ENCODE measurements at places on chromosomes 1 and 21.
A peak's percentile ranks its signal among the peaks of the same experiment; 100 is the strongest.

- DNase-seq = peak; percentile 89
These were observed 54.6 kb upstream of the SYT14 start for GRCh38 chr1:209883341-209883971.

GRCh38 chr1:228420968-228421826 is 4.5 kb upstream of the TRIM17 start:
- DNase-seq = no peak

DNA sequence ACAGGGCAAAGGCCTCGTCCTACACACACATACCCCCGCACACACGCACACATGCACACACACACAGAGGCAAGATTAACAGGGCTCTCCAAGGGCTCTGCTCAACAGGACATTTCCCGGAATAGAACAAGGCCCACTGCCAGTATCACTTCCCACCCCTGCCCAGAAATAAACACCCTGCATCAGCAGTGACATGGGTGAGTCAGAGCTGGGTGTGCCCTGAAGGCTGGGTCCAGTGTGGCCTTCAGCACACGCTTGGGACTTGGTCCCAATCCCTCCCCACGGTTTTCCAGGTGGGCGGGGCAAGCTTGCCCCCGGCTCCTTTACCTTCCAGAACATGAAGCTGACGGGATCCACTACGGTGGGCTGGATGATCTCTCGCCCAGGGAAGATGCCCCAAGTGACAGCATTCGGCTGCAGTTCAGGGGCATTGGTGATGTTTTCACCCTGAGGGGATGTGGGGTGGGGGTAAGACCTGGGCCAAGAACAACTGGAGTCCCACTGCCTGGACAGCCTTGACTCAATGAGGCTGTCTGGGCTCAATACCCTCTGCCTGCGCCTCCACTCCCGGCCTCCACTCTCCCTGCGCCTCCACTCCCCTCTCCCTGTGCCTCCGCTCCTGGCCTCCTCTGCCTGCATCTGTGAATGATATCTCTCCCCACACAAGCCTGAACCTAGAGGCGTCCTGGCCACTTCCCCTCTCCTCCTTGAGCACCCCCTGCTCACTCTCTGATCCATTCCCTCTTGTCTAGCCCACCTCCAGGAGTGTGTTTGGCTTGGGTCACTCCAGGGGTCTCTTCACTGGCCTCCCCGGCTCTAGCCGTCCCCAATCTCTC is 14.7 kb downstream of the MTHFR start:
- no peak for DNase-seq

DNA sequence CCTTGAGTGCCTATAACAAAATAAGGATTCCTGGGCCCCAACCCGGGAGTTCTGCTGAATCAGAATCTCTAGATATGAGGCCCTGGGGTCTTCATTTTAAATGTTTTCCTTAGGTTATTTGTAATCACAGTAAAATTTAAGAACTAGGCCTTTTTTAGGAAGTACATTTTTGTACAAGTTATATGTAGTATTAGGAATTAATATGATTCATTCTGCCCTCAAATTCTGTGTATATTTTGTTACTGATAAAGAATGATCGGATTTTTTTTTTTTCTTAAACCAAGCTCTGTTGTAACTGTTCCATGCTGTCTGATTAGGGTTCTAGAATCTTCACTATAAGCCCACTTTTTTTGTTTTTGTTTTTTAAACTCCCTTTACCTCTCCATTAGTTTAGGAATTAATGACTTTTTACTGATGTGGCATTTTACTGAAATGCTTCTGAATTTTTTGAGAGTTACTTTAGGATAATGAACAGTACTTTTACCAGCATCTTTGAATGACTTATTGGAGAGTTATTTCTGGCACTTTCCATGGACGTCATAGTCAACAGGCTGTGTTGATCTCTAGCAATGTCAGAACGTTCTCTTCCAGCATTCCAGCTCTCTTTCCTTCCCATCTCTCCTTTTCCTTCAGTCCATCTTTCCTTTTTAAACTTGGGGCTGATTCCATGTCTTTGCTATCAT is 48.3 kb downstream of the CLIC4 start:
- no peak for DNase-seq

GRCh38 chr1:107413546-107413945 is 272.7 kb downstream of the NTNG1 start:
- no peak for DNase-seq

- DNase-seq = no peak
These were observed 136.6 kb upstream of the VANGL1 start for GRCh38 chr1:115505148-115505571.

DNA sequence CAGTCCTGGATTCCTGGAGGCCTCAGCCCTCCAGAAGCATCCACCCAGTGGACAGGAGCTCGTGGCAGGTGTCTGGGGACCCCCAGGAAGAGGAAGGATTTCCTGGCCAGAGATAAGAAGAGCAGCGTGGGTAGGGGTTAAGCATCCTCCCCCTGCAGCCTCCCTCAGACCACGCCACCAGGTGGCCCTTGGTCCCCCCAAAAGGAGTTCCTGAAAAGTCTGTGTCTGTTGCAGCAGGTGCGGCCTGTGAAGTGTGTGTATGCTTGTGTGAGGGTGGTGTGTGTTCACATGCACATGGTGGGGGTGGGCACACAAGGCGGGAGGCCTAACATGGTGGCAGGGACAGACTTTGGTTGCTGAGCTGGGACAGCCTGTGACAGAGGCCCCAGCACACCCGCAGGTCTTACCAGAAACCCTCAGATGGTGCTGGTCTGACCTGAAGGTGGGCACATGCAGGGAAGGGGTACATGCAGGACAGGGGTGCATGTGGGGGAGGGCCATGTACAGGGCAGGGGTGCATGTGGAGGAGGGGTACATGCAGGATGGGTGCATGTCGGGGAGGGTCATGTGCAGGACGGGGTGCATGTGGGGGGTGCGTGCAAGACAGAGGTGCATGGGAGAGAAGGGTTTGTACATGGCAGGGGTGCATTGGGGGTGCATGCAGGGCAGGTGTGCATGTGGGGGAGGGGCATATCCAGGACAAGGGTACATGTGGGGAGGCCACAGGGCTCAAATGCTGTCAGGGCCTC is 18.2 kb upstream of the RUNX3 start:
- no peak for DNase-seq

DNA sequence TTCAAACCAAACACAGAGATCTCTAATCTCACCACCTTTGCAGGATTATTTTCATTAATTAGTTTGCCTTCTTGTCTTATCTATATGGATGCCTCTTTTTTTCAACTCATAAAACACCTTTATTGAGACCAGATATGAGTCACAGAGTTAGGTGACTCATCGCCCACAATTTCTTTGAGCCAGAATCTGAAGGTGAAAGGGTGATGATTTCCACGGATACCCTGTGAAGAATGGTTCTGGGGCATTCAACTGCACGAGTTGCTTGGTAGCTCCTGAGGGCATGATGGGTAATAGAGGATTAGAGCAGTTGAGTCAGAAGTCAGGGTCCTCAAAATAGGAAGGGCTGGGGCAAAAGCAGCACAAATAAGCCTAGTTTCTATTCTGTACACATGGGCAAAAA is 128.2 kb downstream of the TBX19 start:
- peak; percentile 88 for DNase-seq

- no peak for DNase-seq
These were observed 1.9 kb downstream of the MTFR1L start for GRCh38 chr1:25821630-25822091.

- no peak for DNase-seq
These were observed 327.8 kb downstream of the PAPPA2 start for GRCh38 chr1:176790786-176791185.

GRCh38 chr1:10237157-10237539 is 26.8 kb downstream of the KIF1B start:
- DNase-seq = no peak

GRCh38 chr1:86052948-86053698 is 103.4 kb downstream of the COL24A1 start:
- DNase-seq = no peak

- no peak for DNase-seq
These were observed 50.2 kb downstream of the LAMC2 start for GRCh38 chr1:183236158-183236725.

DNA sequence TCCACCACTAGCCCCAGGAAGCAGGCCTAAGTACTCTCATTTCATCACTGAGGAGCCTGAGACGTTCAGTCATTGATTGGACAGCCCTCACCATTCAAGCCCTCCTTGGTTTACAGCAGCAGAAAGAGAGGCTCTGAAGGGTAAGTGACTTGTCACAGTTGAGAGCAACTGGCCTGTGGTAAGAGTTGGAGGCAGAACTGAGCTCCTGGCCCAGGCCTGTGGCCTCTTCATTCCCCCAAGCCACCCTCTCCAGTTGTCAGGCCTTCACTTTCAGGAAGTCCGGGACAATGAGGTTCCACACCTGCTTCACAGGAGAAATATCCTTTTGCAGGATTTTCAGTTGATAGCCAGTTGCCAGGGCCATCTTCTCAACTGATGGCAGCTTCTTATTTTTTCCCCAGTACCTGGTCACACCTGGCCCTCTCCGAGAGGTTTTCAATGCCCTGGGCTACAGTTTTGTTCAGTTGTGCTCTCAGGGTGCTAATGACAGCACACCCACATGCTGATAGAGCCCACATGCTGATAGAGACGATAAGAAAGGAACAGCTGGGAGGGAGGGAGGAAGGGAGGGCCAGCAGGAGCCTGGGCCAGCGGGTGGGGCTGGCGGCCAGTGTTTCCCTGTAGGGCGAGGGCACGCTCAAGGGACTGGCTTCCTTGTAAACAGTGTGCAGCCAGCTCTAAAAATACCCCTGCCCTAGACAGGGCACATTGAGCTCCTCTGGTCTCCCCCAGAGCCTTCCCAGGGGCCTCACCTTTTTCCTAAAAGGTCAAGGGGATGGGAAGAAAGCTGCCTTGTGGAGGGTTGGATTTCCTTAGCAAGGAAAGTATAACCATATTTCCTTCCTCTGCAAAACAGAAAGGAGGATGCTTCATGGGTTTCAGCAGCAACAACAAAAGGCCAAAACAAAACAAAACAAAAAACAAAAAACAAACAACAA is 112.7 kb upstream of the JUN start:
- no peak for DNase-seq

DNA sequence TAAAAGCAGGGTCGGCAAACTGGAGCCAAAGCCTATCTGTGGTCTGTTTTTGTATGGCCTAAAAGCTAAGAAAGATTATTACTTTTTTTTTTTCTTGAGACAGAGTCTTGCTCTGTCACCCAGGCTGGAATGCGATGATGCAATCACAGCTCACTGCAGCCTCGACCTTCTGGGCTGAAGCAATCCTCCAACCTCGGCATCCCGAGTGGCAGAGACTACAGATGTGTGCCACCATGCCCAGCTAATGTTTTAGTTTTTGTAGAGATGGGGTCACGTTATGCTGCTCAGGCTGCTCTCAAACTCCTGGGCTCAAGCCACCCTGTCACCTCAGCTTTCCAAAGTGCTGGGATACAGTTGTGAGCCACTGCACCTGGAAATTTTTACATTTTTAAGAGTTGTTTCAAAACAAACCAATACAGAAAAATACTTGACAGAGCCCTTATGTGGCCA is 6.5 kb upstream of the GLRX2 start:
- peak; percentile 51 for DNase-seq

GRCh38 chr21:38709876-38710275 is 95.9 kb upstream of the ETS2 start:
- no peak for DNase-seq

GRCh38 chr21:43207868-43208267 is 39.1 kb downstream of the CRYAA start:
- DNase-seq = no peak

GRCh38 chr1:228837817-228838716 is 102.8 kb downstream of the RHOU start:
- DNase-seq = peak; percentile 94

DNA sequence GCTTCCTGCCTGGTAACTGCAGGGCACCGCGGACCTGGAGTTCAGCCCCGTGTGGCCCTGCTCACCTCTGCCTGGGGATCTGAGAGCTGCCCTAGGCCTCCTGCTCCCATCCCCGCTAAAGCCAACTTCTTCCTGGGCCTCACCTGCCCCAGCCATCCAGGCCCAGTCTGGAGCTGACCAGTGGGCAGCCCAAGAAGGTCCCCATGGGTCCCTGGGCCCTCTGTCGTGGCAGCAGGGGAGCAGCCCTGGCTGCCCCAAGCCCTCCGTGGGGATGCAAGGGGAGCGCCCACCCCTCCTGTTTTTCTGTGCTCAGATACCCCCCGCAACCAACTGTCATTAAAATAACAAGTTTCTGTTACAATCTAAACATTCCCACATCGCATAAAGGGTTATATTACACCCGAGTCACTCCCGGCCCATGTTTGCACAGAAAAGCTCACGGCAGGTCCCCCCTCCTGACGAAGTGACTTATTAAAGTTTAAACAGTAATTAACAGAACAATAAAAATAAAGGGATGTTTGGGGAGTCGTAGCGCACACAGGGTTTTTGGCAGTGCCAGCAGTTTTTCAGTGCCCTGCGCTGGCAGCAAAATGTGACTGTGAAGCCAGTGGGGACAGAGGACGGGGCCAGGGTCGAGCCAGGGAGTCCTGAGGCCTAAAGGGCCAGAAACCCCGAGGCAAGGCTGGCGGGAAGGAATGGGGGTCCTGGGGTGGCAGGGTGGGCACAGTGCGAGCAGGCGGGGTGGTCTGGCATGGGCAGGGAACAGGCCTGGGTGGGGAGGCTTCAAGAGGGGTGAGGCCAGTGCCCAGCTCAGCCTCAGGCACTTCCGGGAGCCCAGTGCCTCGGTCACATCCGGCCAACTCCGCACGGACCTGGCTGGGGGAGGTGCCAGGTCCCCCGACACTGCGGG is 121.5 kb downstream of the CASZ1 start:
- no peak for DNase-seq

DNA sequence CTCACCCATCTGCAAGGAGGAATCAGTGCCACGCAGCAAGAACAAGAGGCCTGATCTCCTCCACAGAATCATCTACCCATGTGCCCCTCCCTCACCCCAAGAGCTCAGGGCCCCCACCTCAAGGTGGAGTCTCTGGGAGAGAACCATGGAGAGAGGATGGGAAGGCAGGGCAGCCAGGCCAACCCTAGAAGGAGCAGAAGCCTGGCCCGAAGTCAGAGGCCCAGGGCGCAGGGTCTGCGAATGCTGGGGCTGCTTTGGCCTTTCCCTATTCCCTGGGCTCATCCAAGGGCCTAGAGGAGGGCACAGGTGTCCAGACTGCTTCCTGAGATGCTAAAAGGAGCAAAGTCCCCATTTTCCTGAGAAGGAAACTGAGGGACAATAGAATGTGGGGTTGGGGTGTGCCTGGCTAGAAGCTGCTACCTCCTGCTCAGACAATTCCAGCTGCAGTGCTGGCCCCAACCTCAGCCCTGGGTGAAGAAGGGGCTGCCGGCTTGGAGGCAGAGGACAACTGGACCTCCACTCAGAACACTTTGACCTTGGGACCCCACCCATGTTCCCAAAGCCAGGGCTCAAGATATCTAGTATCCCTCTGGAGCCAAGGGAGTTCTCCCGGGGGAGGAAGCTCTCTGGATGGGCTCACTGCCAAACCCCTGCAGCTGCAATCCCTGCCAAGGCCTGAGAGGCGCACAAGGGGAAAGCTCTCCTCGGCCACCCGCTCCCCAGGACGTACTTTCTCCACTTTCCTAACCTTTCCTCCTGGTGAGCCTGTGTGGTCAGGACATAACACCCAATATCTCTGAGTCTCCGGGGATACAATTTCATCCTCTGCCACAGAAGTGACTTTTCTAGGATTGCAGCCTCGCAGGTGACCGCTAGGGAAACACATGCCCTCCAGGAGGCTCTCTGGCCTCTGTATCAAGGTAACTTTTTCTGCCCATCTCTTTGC is 16.6 kb upstream of the LEMD1 start:
- DNase-seq = no peak
